ENCODE measurements at places on chromosomes 11 and 22.

- no peak for DNase-seq
These were observed 140.4 kb downstream of the PARVA start for GRCh38 chr11:12517741-12518140.

DNA sequence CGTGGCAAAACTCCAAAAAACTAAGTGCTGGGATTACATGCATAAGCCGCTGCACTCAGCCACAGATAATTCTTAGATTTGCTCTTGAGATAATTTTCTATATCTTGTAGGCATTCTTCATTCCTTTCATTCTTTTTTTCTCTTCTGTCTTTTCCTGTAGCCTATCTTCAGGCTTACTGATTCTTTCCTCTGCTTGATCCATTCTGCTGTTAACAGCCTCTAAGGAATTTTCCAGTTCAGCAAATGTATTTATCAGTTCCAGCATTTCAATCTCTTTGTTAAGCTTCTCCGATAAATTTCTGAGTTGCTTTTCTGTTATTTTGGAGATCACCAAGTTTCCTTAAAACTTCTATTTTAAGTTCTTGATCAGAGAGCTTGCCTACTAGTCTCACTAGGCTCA, 46.7 kb downstream of the SMC1B start:
- DNase-seq, result no peak

GRCh38 chr22:39253435-39254070, 8.8 kb upstream of the PDGFB start:
- DNase-seq, result peak; percentile 84

- DNase-seq, result no peak
These were observed 2.1 kb upstream of the DGKZ start for GRCh38 chr11:46345131-46345597.

GRCh38 chr11:128707681-128708080, 13.8 kb downstream of the FLI1 start:
- peak; percentile 74 for DNase-seq

- no peak for DNase-seq
These were observed 43.7 kb upstream of the TOP3B start for GRCh38 chr22:22026157-22026831.

GRCh38 chr11:78830277-78830819, 255.7 kb upstream of the NARS2 start:
- DNase-seq, result no peak

DNA sequence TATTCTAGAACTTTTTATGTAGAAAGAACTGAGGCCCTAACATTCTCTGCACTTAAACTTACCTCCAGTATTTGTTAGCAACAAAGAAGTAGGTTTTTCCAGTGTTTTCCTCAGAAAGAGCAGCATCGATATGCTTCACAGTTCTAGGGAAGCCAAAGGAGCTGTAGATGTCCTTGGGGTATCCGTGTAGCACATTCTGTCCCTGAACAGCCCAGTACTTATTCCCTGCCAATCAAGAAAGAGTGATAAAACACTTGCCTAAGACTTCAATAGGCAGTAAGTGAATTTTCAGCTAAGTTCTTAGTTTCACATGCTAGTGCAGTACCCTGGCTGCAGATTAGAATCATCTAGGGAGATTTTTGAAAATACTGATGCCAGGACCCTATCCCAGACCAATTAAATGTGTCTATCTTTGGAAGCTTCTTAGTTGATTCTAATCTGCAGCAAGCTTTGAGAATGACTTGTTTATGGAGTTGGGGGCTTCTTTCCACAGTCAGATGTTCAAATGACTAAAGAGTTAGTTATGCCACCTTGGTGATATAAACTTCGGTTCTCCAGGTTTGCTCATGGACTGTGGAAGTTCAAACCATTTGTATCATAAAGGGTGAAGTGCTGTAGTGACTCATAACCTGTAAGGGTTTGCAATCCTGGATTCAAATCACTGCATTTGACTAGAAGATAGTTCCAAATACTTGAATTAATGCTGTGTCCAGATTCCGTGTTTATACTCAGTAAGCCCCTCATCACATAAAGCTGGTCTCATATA, 6.5 kb downstream of the MMP1 start:
- no peak for DNase-seq

- DNase-seq, result no peak
These were observed 5.8 kb downstream of the MOB2 start for GRCh38 chr11:1480555-1481482.

DNA sequence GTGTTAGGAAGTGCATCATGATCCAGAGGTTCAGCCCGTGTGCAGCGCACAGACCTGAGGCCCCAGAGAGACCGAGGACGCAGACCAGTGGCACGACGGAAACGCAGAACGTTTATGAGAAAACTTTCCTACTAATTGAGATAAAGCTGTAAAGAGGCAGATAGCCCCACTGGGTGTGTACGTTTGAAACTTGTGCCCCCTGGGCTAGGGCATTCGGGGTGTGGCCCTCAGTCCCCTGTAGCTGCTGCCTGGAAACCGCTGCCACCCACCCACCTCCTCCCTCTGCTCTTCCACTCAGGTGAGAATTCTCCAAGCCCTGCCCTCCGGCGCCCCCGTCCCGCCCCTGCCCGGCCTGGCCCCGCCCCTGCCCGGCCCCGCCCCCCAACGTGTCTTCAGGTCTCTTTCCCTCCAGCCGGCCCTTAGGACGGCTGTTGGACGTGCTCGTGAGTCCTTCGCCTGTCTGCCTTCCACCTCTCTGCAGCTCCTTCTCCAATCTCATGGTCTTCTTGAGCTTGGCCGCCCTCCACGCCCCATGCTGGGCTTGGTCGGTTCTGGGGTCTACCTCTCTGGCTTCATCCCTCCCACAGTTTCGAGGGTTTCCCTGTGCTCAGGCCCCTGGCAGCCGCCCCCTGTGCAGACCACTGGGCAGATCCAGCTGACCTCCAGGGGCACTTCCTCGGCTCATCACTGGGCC, 12.1 kb downstream of the MAPK8IP2 start:
- no peak for DNase-seq

GRCh38 chr11:2748814-2749554, 49.2 kb upstream of the KCNQ1OT1 start:
- no peak for DNase-seq

DNA sequence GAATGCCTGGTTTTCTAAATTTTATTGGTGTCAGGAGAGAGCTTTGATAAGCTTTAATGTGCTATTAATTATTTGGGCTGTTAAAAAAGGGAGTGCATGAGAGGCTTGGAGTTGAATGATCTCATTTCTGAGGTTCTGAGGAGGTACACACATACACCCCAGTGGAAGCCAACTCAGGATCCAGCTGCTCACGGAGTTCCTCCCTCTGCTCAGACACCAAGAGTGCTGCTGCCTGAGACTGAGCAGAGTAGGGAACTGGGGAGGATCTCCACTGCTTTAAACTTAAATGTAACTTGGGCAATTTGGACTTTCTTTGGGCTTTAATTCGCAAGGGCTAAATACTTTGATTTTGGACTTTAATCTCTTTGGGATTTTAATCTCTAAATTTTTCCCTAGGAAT, 414.4 kb upstream of the CADM1 start:
- DNase-seq, result no peak

- peak; percentile 16 for DNase-seq
These were observed 539 bp downstream of the EIF4ENIF1 start for GRCh38 chr22:31488988-31489617.
